ENCODE measurements at places on chromosomes 4 and X.

DNA sequence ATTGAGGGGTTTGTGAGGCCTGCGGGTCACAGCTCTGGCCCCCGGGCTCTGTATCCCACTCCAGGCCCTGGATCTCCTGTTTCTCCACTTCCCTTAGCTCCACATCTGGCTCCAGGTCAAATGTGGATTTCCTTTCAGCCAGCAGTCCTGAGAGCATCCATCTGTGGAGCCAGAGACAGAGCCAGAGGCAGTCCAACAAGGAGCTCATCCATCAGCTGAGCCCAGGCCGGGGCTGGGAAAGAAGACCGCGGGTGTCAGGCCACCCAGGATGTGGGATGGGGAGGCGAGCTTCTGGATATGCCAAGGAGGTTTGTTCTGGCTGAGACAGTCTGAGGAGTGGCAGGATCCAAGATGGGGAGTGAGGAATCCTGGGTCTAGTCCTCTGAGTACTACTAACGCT is 91.7 kb downstream of the EFNB1 start:
- no peak for DNase-seq

- DNase-seq: no peak
These were observed 68.6 kb upstream of the PPP3CA start for GRCh38 chr4:101415962-101416361.

DNA sequence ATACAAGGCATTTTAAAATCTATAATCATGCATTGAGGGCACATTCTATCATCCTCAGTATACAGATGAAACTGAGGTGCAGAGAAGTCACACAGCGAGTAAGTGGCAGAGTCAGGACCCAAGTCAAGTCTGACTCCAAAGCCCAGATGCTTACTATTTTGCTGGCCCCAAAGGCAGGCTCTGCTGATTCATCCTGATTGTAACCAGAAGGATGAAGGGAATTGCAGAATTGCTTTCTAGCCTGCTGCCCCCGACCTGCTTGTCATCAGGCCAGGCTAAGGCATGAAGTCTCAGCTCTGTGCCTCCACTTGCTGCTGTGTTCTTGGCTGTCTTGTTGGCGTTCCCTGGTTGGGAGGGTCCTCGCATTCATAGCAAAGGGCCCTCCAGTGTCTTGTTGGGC is 62.7 kb downstream of the SLC9A6 start:
- no peak for DNase-seq

GRCh38 chrX:69131886-69132285 is 33.4 kb downstream of the PJA1 start:
- no peak for DNase-seq

DNA sequence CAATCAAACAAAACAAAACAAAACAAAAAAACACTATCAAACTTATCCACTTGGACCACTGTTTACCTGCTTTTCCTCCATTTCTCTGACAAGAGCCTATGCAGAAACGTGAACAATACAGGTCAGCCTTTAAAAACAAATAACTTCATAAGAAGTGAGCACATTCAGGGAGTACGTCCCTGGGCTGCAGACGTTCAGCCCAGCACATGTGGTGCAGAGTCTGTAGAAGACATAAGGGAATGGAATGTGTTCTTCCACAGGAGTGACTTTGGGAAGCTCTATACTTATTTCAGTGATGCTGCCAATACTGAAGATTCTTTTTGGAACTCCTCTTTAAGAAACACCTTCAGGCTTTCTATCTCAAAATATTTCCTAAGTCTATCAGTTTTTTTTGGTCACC is 120.6 kb downstream of the SPRY1 start:
- DNase-seq: no peak

DNA sequence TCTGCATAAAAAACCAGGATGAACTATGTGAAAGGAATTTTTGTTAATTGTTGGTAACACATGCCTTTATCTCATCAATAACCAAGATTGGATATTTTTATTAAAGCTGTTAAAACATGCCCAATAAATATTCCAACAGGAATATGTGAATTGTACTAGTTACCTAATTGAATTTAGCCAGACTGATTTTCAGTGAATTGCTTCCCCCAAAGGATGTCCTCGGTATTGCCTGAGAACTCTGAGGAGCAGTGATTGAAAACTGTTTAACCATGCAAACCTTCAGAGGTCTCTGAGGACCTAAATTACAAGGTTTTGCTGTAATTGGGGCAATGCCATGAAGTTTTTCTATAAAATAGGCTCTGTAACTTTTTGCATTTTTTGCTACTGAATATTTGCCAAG is 66.6 kb downstream of the BLTP1 start:
- DNase-seq: no peak
